GM23338 (cell line): ENCODE measurements at places on chromosomes 2 and 18. TPM values are rescaled to one million over a fixed set of nuclear protein-coding genes. Genes with fewer than 3 reads are reported as not detected.
A peak's percentile ranks its signal among the peaks of the same experiment; 100 is the strongest.

GRCh38 chr2:65583061-65583460 lies 150.7 kb upstream of the SPRED2 start:
- 0 out of 2 replicates have a peak, but pooled peaks cover 5% of the 10 kb centered on the region for H3K4me1 ChIP-seq
- no peak for DNase-seq

Gene CNRIP1
- 5.9 and 6.9 TPM in 2 replicates for total RNA-seq

DNA sequence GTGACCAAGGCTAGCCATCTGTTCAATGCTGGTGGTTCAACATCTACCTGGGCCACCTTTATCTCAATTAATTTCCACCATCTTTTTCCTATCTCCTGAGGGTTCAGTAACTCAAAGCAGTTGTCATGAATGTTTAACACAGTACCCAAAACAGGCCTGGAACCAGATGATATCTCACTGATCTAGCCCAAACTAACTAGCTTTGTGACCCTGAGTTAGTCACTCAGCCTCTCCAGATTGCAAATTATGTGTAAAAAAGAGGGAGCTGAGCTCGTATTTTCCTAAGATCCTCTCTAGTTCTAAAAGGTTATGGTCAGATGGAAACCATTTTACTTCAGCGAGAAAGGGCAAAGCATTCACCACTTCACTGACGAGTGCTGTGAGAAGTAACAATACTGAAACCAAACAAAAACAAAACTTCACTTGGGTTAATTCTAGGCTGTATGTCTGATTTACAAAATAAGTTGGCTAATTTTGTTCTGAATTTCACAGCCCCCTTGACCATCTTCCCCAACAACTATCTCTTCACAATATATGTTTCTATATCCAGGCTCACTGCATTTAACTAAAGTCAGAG lies 14.8 kb downstream of the SPRED2 start:
- H3K4me1 ChIP-seq = peaks cover 38% of the 10 kb centered on the region
- no peak overlapping the region for H3K27ac ChIP-seq
- no peak overlapping the region for H3K4me3 ChIP-seq
- no peaks in the 10 kb centered on the region for H3K27me3 ChIP-seq

Gene RBKS
- total RNA-seq = 0.54 and 1.5 TPM in 2 replicates

Gene CPS1
- 11.0 and 15.7 TPM in 2 replicates for total RNA-seq

DNA sequence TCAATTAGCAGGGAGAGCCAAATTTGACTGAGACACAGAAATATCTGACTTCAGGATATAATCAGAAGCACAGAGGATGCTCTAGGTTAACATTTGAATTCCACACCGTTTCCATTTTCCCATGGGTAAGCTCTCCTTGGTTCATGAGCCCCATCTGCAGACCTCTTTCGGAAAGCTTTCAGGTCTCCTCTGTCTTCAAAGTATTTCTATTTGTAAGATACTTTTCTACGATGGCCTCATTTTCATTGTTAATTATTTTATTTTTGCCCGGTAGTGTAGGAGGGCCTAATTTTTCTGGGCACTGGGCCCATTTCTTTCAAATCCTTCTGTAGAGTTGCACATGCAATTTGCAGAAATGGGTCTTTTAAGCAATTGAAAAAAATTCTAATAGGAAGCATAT lies 53.8 kb downstream of the LRPPRC start:
- peaks cover 15% of the 10 kb centered on the region; the same call in 1 of the 2 replicates for H3K36me3 ChIP-seq
- DNase-seq = peak; percentile 21
- no peaks in the 10 kb centered on the region for H3K27me3 ChIP-seq
- no peak overlapping the region for H3K4me3 ChIP-seq
- peaks cover 40% of the 10 kb centered on the region for H3K4me1 ChIP-seq

GRCh38 chr2:112791693-112792230 lies 7.5 kb upstream of the IL1A start:
- H3K27ac ChIP-seq = no peak overlapping the region
- no peaks in the 10 kb centered on the region for H3K27me3 ChIP-seq

- H3K36me3 ChIP-seq = no peaks in the 10 kb centered on the region
- no peak overlapping the region for H3K27ac ChIP-seq
- peaks cover 7% of the 10 kb centered on the region; the same call in 1 of the 2 replicates for H3K4me1 ChIP-seq
- peaks cover 31% of the 10 kb centered on the region for H3K27me3 ChIP-seq
- H3K4me3 ChIP-seq = peak overlapping the region; percentile 65
Measured at GRCh38 chr2:85584857-85585780, 888 bp downstream of the VAMP5 start.
